ENCODE measurements at places on chromosomes 16 and 17.

DNA sequence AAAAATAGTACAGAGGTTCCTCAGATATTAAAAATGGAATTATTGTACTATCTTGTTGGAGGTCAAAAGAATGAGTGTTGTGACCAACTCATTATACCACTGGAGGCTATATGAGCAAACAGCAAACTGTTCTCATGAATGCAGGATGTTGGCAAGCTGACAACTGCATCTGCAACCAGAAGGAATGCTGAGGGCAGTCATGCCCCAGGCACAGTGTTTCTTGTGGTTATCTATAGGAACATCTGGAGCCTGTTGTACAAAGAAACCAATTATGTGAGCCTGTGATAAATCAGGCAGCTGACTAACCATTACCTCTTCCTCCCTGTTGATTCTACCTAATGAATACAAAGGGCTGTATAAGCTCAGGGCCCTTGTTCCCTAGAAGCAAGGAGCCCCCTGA is 2057.1 kb downstream of the TP53TG3F start:
- DNase-seq: no peak

- DNase-seq: no peak
Observed at GRCh38 chr16:84180519-84181140, 6.2 kb downstream of the TAF1C start.

- DNase-seq: no peak
Observed at GRCh38 chr17:40017422-40018080, 2.3 kb downstream of the CSF3 start.

DNA sequence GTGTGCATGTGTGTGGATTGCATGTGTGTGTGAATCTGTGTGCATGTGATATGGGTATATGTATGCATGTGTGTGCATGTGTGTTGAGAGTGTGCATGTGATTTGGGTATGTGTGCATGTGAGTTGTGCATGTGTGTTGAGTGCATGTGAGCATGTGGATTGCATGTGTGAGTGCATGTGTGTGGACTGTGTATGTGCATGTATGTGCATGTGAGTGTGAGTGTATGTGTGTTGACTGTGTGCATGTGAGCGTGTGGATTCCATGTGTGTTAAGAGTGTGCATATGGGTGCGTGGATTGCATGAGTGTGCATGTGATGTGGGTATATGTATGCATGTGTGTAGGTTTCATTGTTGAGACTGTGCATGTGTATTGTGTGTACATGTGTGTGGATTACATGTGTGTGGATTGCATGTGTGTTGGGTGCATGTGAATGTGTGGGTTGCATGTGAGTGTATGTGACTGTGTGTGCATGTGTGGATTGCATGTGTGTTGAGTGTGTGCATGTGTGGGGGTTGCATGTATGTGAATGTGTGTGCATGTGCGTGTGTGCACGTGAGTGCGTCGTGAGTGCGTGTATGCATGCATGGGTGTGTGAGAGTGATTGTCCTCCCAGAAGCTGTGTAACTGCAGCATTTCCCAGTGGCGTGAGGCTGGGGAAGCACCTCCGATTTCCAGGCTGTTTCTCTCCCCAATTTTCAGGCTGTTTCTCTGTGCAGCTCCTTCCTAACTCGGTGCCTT is 19.4 kb downstream of the C1QTNF1 start:
- DNase-seq: no peak

- peak; percentile 8 for DNase-seq
Observed at GRCh38 chr17:15260376-15261257, 4.5 kb downstream of the PMP22 start.

DNA sequence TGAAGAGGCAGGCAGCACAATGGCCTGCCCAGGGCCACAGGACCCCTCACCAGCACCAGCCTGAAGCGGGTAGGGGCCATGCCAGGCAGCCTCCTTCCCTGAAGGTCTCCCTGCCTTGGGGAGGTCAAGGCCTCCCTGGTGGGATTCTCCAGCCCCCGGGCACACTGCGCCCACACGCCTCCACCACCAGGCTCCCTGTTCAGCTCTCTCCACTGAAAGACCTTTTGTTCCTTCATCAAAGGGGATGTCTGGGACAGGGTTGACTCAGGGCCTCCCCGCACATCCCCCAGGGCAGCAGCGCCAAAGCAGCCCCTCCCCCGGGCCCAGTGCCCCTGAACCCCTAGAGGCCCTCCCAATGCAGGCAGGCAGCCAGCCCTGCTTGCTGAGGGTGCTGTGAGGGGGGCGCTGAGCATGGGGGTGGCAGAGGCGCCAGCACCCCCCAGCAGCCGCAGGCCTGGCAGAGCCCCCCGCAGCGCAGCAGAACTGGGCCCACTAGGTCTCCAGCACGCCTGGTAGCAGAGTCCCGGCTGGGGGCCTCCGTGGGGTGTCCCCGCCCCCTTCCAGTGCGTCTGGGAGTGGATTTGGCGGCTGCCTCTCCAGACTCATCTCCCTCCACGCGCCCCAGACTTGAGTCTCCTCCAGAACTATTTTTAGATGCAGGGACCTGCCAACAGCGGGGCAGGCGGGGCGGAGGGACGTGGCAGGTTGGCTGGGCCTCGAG is 13.1 kb downstream of the BCAR1 start:
- no peak for DNase-seq

DNA sequence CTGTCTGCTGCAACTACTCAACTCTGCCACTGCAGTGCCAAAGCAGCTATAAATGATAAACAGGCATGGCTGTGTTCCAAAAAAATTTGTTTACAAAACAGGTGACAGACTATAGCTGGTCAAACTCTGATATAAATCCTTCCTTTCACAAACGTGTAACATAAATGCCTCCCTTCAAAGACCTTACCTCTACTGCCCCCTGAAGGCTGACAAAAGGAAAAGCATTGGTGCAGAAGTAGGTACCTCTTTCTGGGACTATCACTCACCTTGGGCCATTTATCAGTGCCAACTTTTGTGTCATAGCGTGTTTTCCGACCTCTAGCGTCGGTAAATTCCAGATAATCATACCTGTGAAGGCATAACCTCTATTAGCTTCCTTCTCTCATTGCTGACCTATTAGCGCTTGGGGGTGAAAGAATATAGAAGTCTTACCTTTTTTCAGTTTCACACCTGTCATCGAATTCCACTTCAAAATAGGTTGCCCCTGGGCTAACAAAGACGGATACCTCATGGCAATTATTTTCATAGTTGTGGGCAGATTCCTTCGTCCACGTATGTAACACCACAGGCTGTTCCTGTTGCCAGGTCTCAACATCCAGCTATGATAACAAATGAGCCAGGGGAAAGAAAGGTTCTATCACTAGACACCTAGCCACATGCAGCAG is 67.9 kb downstream of the ZZEF1 start:
- DNase-seq: no peak

DNA sequence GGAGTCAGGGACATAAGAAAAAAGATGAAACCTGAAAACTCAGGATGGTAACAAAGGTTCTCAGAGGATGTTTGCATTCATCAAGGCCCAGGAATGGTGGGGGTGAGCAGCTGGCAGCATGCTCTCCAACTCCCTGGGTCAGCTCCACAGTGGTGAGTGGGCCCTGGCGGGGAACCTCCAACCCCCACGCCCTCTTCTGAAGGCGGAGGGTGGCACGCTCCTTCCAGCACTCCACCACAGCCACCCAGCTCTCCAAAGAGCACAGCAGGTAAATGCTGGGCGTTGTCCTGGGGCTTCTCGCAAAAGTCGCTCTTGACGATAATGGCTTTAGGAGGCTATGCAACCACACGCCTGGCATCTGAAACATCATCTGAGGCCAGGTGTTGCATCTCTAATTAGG is 173.8 kb downstream of the C16orf78 start:
- DNase-seq: no peak

DNA sequence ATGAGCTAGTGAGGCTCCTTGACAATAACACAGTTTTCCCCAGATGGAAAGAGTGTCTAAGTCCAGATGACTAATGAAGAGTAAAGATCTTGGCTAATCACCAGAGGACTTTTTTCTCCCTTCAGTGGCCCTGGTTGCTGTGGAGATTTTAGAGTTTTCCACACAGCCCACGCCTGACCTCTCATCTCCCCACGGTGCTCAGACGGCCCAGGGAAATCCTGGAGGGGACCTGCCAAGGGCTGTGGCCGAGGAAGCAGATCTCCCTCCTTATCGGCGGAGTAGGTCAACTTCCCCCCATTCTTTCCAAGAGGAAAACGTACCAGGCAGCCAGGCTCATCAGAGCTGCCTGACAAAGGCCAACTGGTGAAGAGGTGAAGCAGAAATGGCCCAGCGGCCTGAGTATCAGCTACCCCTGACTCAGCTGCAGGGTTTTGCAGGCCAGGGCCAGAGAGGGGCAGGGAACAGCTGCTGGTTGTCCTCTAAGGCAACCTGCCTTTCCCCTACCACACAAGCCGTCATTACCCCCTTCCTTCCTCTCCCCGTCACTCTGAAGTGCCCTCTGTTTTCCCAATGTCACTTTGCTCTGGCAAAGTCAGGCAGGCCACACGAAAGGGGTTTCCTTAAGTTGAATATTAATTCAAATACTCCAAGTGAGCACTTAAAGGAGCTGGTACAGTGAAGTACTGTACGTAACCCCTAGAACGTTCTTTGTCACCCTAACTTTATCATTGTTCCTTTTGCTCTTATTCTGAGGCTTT is 140.2 kb upstream of the ADAMTS18 start:
- DNase-seq: no peak

- no peak for DNase-seq
Observed at GRCh38 chr17:4590981-4591453, 6.7 kb downstream of the SMTNL2 start.

GRCh38 chr16:11796227-11797165 is 562 bp downstream of the ZC3H7A start:
- DNase-seq: peak; percentile 27

- no peak for DNase-seq
Observed at GRCh38 chr17:8277317-8277716, 11.2 kb upstream of the RANGRF start.
